A172 (cell line): ENCODE measurements at places on chromosomes 3 and 15. TPM values are rescaled to one million over a fixed set of nuclear protein-coding genes. Genes with fewer than 3 reads are reported as not detected.

GRCh38 chr3:171799501-171799900 is 10.8 kb downstream of the PLD1 start:
- DNase-seq = no peak

DNA sequence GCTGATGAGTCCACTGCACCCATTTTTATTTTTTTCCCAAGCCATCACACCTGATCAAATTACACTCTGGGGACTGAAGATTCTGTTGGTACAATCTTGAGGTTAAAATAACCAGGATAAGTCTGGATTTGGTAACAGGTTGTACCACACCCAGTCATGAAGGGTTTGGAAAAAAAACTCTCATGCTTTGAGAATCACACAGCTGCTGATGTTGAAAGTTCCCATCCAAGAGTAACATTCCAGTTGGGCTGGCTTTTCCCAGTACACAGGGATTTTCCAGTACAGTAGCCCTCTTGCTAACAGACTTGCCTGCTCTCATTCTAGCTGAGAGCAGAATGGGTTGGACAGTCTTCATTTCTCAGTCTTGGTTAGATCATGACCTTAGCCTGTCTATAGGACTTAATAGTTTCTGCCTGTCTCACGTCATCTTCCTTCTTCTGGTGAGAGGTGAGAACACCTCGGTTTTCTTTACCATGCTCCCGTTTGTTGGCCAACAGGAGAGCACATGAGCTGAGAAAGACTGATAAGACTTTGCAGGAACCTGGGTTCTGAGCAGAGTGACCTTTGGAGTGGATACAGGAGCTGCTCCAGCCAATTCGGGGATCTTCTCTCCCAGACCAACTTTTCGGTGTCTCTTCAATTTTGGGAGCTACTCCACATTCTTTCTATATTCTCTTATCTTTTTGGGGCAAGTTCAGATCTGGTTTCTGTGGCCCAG is 300.1 kb upstream of the LYSMD4 start:
- DNase-seq = no peak

- DNase-seq = no peak
These were observed 35.0 kb downstream of the ATP2B2 start for GRCh38 chr3:10470120-10471053.

DNA sequence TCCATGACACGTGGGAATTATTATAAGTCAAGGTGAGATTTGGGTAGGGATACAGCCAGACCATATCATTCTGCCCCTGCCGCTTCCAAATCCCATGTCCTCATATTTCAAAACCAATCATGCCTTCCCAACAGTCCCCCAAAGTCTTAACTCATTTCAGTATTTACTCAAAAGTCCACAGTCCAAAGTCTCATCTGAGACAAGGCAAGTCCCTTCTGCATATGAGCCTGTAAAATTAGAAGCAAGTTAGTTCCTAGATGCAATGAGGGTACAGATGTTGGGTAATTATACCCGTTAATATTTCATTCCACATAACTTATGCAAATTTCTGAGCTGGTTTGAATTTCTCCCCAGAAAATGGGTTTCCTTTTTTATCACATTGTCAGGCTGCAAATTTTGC is 47.7 kb downstream of the RNF111 start:
- DNase-seq = no peak

DNA sequence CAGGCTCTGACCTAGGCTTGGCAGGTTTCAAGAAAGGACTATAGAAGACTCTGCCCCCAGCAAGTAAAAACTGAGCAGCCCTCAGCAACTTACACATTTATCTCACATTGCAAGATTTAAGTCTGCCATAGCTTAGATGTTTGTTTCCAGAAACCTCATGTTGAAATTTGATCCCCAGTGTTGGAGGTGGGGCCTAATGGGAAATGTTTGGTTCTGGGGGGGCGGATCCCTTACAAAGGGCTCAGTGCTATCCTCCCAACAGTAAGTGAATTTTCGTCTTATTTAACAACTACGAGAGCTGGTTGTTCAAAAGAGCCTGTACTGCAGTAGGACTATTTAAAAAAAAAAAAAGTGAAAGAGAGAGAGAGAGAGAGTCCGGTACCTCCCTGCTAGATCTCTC is 125.2 kb upstream of the PROK2 start:
- no peak for DNase-seq

DNA sequence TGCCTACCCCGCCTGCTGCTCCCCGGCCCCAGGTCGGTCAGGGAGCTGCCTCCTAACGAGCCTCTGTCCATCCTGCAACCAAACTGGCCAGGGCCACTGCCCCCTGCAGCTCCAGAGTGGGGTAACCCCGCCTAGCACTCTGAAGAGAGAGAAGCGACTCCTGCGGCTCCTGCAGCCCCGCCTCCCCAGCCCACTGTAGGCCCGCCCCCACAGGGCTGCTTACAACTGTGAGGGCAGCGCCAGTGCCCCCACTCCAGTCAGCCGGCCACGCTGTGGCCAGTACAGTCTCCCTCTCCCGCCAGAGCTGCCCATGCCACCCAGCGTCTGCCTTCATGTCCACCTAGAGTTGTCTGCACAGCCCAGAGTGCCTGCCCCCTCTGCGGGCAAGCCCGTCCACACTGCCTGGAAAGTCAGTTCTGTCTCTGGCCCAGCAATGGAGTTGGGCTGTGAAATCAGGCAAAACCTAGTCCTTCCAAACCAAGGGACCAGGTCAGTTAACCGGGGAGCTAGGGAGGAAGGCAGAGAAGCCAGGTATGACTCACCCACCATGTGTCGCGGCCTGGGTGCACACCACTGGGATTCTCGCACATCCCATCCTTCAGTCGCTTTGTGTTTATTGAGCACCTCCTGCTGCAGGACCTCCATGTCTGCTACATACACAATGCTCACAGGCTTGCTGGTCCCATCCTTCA is 2.4 kb downstream of the UCN2 start:
- peak; percentile 87 for DNase-seq

DNA sequence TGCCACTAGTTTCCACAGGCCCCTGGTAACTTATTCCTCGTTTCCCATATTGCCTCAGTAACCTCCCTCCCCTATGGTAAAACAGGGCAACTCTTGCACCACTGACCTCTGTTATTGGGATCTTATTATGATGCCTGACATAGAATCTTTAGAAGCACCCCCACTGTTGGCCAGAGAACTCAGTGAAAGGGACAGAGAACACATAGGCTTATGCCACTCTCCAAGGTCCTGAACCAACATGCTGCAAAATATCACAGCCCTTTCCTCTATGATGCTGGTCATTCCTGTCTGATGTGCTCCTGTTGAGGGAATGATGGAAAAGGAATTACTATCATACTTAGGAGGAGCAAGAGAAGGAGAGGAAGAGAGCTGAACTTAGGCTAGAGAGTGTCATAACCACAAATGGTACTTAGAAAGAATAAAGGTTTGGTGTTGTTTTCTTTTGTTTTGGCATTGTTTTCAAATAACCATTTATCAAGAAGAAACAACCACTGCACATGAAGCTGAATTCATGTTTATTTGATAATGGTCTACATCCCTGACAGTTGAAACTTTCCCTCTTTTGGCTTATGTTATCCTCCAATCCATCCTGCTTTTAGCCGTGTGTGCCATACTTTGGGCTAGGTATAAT is 330.2 kb downstream of the EPHB1 start:
- peak; percentile 22 for DNase-seq

GRCh38 chr3:135412475-135412874 is 553.1 kb upstream of the PPP2R3A start:
- DNase-seq = no peak

DNA sequence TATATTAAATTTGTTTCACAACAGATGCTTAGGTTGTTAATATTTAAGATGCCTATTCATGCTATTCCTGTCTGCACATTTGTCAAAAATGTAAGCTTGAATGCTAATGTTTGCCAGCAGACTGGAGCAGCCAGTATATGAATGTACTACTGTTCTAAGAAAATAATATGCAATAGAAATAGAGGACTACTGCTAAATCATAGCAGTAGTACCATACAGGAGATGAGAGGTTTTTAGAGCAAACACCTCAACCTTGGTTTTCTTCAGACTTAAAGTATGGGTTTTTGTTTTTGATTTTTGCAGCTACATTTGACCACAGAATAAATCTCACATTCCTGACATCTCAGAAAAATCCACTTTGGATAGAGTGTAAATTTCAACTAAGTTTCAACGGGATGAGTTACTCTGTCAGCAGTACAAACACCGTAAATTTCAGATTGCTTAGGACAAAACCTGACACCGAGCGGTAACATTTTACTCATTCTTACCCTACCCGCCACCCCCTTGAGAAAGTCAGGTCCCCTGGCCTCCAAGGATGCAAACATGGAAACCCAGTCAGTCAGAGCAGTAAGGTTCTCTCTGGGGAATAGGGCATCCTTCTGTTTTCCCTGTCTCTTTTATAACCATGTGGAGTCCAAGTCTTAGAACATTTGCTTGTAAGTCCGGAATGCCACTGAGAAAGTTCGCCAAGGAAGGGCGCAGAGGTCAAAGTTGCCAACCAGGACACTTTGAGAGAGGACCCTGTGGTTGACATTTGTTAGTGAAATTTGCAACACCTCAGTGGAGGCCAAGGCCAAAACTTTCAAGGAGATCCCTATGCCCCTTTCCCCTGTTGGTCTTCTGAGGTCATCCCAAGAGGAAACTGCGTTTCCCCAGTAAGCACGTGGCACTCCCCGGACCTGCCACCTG is 17.9 kb upstream of the SATB1 start:
- no peak for DNase-seq

GRCh38 chr3:181707980-181708379 is 3.7 kb upstream of the SOX2 start:
- no peak for DNase-seq

DNA sequence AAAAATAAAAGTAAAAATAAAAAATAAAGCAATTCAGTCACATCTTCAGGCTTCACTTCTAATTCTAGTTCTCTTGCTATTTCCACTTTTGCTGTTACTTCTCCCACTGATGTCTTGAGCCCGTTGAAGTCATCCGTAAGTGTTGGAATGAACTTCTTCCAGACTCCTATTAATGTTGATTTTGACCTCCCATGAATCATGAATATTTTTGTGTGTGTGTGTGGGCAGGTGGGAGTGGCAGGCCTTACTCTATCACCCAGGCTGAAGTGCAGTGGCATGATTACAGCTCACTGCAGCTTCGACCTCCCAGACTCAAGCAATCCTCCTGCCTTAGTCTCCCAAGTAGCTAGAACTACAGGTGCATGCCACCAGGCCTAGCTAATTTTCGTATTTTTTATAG is 10.7 kb downstream of the USP4 start:
- DNase-seq = no peak

- peak; percentile 29 for DNase-seq
These were observed 92.5 kb upstream of the MBNL1 start for GRCh38 chr3:152176241-152176640.

- DNase-seq = no peak
These were observed 17.6 kb upstream of the PLA2G4D start for GRCh38 chr15:42111924-42112323.

GRCh38 chr3:89032346-89033013 is 74.9 kb upstream of the EPHA3 start:
- no peak for DNase-seq

GRCh38 chr3:171347301-171348039 is 112.7 kb downstream of the TNIK start:
- DNase-seq = peak; percentile 53

DNA sequence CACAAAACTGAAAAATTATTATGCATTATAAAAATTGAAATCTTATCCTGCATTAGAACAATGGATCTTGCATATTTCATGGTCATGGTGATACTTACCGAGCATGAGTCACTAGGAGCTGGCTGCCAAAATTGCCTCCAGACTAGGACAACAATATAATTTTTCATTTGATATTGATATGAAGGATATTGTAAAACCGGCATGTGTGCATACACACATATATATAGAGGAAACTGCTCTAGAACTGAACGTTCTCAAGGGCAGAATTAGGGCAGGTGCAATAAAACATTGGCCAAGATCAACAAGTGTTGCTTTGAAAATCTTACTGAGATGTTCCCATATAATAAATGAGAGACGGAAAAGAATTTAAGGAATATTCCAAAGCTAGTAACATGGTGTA is 319.4 kb upstream of the POU1F1 start:
- DNase-seq = no peak

DNA sequence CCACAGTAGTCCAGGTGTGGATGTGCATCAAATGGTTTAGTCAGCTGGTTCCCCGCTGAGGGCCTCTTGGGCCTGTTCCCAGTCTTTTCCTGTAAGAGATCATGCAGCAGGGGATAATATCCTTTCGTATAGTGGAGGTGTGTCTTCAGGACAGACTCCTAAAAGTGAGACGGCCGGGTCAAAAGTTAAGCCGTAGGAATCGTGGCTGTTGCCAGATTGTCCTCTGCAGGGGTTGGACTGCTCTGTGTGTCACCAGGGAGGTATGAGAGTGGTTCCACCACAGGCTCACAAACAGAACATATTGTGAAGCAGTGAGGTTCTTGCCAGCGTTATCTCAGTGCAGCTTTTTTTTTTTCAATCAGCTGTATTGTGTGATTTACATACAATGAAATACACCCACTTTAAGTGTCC is 95.0 kb downstream of the VGLL4 start:
- peak; percentile 85 for DNase-seq

- DNase-seq = no peak
These were observed 182.9 kb downstream of the AKAP13 start for GRCh38 chr15:85563328-85563727.

DNA sequence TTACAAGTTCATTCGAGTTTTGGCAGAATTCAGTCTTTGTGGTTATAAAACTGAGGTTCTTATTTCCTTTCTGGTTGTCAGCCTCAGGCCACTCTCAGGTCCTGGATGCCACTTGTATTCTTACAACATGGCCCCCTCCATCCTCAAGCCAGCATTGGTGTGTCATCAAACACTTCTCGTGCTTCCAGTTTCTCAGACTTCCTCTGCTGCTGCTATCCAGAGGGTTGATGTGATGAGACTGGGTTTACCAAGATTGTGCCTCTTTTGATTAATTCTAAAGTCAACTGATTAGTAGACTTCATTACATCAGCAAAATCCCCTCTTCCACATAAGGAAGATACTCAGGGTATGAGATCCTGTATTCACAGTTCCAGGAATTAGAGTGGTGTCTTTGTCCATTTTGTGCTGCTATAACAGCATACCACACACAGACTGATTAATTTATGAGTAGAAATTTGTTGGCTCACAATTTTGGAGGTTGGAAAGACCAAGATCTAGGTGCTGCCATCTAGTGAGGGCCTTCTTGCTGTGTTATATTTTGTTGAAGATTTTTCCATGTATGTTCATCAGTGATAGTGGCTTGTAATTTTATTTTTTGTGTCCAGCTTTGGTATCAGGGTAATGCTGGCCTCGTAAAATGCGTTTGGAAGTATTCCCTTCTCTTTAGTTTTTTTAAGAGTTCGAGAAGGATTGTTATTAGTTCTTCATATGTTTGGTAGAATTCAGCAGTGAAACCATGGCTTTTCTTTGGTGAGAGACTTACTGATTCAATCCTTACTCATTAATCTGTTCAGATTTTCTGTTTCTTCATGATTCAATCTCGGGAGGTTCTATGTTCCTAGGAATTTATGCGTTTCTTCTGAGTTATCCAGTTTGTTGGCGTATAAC is 11.1 kb downstream of the LRCH3 start:
- peak; percentile 11 for DNase-seq

- DNase-seq = no peak
These were observed 695.4 kb upstream of the UBE2E2 start for GRCh38 chr3:22507709-22508108.

Gene GPR149
- not detected in 2 replicates for total RNA-seq

Gene GPR156
- total RNA-seq = 1.1 and 1.6 TPM in 2 replicates

Gene GAP43
- total RNA-seq = 2.3 and 6.7 TPM in 2 replicates

Gene SPPL2A
- 87.4 and 197 TPM in 2 replicates for total RNA-seq

Gene ANKRD34C
- not detected in 2 replicates for total RNA-seq

Gene FANCD2OS
- total RNA-seq = not detected in 2 replicates

Gene FSIP1
- total RNA-seq = 0.41 and 0.86 TPM in 2 replicates

Gene AADACL2
- not detected in 2 replicates for total RNA-seq

Gene ALDH1A2
- total RNA-seq = not detected in 2 replicates

Gene ACTRT3
- total RNA-seq = 2.9 and 3.3 TPM in 2 replicates

Gene WDR93
- 0.17 TPM in 1 of 2 replicates, not detected in the other for total RNA-seq

Gene ARHGAP11A
- 47.3 and 64.5 TPM in 2 replicates for total RNA-seq

Gene FAM3D
- not detected in 2 replicates for total RNA-seq

Gene P2RY1
- 0.19 TPM in 1 of 2 replicates, not detected in the other for total RNA-seq
